Lower leg skin (tissue), 4 donors: ENCODE measurements at places on chromosomes 12 and 14.

- DNase-seq = no peak
Observed at GRCh38 chr12:3658327-3659163, 94.4 kb downstream of the CRACR2A start.

GRCh38 chr12:109557805-109558204, 15.5 kb downstream of the MMAB start:
- DNase-seq = no peak

DNA sequence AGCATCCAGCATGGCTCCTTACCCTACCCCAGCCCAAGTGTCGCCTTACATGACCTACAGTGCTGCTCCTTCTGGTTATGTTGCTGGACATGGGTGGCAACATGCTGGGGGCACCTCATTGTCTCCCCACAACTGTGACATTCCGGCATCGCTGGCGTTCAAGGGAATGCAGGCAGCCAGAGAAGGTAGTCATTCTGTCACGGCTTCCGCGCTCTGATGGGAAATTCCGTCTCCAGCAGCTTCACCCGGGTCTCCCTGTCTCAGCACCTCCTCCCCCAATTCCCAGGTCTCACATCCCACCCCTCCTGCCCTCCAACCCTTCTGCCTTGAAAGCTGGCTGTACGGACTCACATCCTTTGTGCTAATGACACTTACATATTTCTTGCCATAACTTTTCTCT, 14.6 kb downstream of the PAX9 start:
- DNase-seq = no peak

DNA sequence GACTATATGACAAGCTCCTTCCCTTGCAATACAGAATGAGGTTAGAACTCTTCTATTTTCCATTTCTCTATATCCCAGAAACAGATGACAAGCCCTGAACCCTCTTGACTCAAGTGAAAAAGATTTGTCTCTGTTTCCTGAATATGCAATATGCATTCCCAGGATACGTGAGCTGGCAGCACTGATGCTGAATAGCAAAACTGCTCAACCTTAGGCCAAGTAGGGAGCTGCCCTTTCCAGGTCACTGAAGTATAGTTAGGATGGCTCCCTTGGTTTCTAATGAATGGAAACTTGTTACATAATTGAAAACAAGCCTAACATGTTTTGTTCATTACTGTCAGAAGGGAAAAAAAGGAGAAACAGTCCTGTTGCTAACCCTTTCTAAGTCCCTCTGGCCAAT, 47.9 kb upstream of the PLEKHG7 start:
- DNase-seq = no peak

GRCh38 chr12:56688846-56689109, 694 bp upstream of the PTGES3 start:
- no peak for DNase-seq

GRCh38 chr12:132249689-132250478, 79.5 kb downstream of the GALNT9 start:
- no peak for DNase-seq

DNA sequence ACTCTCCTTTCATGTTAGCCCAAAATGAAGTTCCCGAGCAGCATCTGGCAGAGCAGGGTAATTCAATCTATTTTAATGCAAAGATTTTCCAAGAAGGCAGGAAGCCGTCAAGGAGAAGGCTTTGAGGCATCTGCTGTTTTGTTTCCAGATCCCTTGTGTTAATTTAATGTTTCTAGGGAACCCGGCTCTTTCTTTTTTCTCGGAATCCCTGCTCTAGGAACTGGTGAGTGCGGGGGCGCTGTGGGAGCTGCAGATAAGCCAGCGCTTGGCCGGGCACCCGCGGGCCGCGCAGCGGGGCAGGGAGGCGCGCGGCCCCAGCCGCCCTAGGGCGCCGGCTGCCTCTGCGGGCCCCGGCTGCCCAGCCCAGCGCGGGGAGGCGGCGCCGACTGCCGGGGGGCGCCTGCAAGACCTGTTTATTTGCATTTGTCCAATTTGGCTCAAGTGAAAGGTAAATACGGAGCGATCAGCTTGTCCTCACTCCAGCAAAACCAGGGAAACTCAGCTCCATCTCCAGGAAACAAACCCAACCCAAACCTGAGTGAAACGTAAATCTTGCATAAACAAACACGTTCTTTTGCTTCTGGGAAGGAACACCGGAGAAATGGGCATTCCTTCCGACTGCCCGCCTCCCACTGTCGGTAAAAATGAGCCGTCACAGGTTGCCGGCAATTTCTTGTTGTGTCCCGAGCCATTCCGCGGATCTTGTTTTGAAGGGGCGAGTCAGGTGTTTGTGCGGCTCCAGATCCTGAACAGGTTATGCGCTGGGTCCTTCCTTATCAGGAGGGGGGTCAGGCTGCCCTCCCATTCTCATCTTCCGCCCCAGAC, 65.1 kb downstream of the CRADD start:
- DNase-seq = peak; percentile 58

DNA sequence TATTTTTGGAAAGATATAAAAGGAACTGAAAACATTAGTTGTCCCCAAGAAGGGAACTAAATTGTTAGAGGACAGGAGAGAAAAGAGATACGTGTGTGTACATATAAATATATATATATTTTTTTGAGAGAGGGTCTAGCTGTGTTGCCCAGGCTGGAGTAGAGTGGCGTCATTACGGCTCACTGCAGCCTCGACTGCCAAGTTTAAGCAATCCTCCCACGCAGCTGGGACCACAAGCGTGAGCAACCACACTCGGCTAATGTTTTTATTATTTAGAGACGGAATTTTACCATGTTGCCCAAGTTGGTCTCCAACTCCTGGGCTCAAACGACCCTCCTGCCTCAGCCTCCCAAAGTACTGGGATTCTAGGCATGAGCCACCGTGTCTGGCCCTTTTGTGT, 16.2 kb upstream of the NOP2 start:
- DNase-seq = no peak

GRCh38 chr14:99930420-99931274, 134.6 kb upstream of the EVL start:
- no peak for DNase-seq

GRCh38 chr12:124827588-124828184, 36.0 kb downstream of the SCARB1 start:
- no peak for DNase-seq

DNA sequence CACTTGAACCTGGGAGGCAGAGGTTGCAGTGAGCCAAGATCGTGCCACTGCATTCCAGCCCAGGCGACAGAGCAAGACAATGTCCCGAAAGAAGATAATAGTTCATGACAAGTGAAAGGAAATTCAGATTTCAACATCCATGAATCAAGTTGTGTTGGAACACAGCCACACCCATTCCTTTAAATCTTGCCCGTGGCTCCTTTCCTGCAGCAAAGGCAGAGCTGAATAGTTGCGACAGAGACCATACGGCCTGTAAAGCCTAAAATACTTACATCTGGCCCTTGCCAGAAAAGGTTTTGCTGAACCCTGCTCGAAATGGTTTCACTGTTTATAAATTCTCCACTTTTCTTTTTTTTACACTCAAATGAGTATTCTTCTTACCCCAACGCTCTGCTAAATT, 17.7 kb upstream of the ITPK1 start:
- DNase-seq = no peak

- DNase-seq = no peak
Observed at GRCh38 chr12:81888961-81889360, 129.8 kb upstream of the PPFIA2 start.

- DNase-seq = peak; percentile 7
Observed at GRCh38 chr12:4441355-4442335, 4.0 kb downstream of the FGF6 start.

- no peak for DNase-seq
Observed at GRCh38 chr12:91173124-91173523, 9.5 kb downstream of the DCN start.

- DNase-seq = peak; percentile 49
Observed at GRCh38 chr12:68040450-68041075, 51.3 kb downstream of the IFNG-AS1 start.

DNA sequence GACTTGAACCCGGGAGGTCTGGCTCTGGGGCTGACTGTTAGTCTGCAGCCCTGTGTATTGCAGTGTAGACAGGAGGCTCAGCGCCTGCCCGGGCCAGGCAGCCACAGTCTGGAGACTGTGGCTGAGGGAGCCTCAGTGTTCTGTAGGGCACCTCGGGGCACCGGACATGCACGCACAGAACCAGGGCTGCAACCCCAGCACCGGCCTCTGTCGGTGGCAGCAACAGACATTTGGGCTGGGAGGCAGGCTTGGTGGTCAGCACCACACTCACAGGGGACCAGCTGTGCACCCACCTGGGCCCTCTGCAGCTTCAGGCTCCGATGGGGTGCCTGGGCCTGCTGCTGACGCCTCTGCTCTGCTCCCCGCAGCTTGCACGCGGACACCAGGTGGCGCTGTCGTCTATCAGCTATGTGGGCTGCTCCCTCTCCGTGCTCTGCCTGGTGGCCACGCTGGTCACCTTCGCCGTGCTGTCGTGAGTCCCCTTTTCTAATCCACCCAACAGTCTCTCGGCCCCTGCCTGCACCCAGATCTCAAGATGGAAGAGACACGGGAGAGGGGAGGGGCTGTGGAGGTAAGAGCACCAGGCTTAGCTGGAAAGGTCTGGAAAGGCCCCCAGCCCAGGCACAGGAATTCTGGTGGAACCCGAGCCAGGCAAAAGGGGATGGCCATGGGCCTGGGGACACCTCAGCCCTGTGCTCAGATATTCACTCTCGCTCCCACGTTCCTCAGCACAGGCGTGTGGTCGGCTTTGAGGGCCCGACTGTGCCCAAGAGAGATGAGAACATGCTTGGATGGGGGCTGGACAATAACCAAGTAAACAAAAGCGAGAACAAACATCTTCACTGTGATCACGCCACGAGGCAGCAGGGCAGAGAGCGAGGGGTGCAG, 151.0 kb downstream of the ADGRD1 start:
- DNase-seq = peak; percentile 96

GRCh38 chr14:89952576-89952975, 2.0 kb downstream of the EFCAB11 start:
- no peak for DNase-seq

DNA sequence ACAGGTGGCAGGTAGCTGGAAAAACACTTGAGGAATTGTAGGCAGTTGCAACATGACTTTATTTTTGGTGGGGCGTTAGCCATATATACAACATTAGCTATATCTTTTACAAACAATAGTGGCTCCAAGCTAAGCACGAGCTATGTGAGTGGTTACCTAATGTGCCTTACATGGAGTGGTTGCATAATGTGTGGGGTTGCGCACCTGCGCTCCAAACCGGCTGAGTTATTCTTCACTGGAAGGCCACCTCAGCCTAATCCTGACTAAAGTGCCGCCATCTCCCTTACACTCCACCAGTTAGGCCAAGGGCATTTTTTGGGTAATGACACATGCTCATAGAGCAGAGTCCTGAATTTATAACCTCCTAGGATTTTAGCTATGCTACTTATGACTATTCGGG, 31.8 kb upstream of the G2E3 start:
- no peak for DNase-seq
